Hepatic stellate cell (primary cell): ENCODE measurements at places on chromosomes 1 and 21.

GRCh38 chr1:167082511-167083027, 7.6 kb downstream of the GPA33 start:
- no peak for DNase-seq

- DNase-seq: no peak
Observed at GRCh38 chr1:24958766-24959622, 28.9 kb upstream of the RUNX3 start.

GRCh38 chr1:952603-953002, 6.5 kb downstream of the NOC2L start:
- no peak for DNase-seq

DNA sequence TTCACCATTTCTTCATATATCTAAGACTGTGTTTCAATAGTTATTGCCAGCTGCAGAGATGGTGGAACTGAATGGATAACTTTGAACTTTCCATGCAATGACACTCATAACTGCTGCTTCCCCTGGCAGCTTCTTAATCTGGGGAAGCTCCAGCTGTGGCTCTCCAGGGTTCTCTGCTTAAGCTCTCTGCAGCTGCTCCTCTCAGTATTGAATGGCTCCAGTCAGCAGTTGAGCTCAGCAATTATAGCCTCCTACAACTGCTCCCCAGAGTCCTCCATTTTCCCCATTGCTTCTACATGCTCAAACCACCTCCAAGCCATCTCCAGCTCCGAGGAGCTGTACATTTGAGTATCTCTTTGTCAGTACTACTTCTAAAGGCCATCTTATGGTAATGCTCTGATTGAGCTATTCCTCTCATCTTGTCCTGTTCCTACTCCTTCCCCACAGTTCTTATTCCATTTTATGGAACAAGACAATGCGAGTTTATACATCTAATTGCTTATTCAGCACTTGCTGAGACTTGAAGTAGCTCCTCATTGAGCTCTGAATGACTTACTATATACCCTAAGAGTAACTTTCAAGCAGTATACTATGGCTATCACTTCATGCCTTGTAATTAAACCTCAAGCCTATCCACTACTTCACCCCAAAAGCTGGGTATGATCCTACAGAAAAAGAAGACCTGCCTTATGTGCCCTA, 362.4 kb downstream of the NEGR1 start:
- DNase-seq: no peak

DNA sequence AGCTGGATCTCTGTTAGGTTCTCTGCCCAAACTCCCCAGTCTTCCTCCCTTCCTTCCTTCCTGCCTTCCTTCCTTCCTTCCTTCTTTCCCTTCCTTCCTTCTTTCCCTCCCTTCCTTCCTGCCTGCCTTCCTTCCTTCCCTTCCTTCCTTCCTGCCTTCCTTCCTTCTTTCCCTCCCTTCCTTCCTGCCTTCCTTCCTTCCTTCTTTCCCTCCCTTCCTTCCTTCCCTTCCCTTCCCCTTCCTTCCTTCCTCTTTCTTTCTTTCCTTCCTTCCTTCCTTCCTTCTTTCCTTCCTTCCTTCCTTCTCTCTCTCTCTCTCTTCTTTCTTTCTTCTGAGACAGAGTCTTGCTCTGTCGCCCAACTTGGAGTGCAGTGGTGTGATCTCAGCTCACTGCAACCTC, 8.7 kb upstream of the LSM10 start:
- DNase-seq: no peak

GRCh38 chr1:63892632-63893395, 119.0 kb downstream of the ROR1 start:
- DNase-seq: no peak

DNA sequence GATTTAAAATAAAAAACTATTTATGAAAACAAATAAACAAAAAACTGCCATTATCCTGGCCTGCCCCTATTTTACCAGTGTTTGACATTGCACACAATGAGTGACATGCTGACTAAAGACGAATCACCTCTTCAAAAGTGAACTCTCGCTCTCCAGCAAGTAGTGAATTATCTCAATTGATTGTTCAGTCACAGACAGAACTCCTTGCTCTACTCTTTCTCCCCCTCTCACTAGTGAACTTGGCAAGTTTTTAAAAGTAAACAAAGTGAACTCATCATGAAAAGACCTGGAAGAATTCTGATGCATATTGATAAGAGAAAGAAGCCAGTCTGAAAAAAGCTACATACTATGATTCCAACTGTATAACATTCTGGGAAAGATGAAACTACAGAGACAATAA, 4.7 kb upstream of the C1orf52 start:
- DNase-seq: no peak

GRCh38 chr1:58460469-58460868, 86.1 kb downstream of the OMA1 start:
- no peak for DNase-seq

- no peak for DNase-seq
Observed at GRCh38 chr21:44525391-44526095, 14.5 kb downstream of the KRTAP10-1 start.

DNA sequence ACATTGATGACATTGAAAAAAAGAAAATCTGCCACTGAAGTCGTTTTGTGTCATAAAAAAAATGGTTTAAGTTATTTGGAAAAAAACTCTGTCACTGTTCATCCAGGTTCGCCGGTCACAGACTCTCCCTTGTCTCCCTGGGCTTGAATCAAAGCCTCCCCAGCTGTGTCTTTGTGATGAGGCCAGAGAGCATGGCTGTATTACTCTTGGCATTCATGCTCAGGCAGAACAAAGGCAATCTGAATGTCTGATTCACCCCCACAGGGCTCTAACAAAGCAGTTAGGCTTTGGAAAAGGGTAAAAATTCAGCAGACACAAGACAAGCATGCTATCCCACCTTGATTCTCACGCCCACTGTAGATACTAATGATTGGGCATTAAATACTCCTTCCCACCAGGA, 304.3 kb upstream of the PLD5 start:
- DNase-seq: no peak

DNA sequence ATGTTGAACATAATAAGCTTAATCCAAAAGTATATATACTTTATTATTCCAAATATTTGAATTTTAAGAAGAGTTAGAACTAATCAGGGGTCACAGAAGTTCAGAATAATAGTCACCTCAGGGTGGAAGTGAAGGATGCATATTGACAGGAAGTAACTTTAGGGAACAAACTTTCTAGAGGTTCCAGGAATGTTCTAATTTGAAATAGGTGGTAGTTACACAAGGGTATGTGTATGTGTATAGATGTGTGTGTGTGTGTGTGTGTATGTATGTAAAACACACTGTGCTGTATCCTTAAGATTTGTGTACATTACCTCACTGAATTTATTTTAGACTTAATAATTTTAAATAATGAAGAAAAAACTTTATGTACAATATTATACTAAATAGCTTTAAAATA, 110.4 kb downstream of the ACBD6 start:
- no peak for DNase-seq

- no peak for DNase-seq
Observed at GRCh38 chr21:38740090-38740489, 65.6 kb upstream of the ETS2 start.

GRCh38 chr1:171335964-171336363, 22.0 kb downstream of the FMO4 start:
- DNase-seq: no peak
